MCF 10A (cell line): ENCODE measurements at places on chromosomes 2 and 18. TPM values are rescaled to one million over a fixed set of nuclear protein-coding genes. Genes with fewer than 3 reads are reported as not detected.

TCF7L1 gene
- 0.81 and 1.1 TPM in 2 replicates for total RNA-seq

C1GALT1C1L gene
- 0.27 TPM in 1 of 2 replicates, not detected in the other for total RNA-seq

NTSR2 gene
- not detected in 2 replicates for total RNA-seq

IL36G gene
- not detected in 2 replicates for total RNA-seq

GAD1 gene
- 1.6 and 2.5 TPM in 2 replicates for total RNA-seq

IL1F10 gene
- not detected in 2 replicates for total RNA-seq

LCT gene
- not detected in 2 replicates for total RNA-seq

LRRC30 gene
- total RNA-seq = not detected in 2 replicates
